ENCODE measurements at places on chromosomes 12 and 14.

DNA sequence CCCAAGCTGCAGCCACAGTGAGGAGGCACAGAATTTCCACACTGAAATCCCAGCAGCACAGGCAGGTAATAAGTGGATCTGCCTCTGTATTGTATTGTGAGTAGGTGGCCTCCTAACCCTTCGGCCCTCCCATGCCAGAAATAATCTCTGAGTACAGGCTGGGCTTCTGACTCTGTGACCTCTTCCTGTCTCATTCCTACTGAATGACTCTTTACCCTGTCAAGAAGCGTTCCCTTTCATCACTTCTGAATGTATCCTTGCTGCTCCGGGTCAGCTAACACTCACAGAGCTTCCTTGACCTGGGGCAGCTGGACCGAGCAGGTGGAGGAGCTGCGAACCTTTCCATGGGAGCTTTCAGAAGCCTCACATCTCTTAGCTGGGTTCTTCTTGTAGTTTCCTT, 119.6 kb downstream of the SLC8A3 start:
- DNase-seq: no peak

DNA sequence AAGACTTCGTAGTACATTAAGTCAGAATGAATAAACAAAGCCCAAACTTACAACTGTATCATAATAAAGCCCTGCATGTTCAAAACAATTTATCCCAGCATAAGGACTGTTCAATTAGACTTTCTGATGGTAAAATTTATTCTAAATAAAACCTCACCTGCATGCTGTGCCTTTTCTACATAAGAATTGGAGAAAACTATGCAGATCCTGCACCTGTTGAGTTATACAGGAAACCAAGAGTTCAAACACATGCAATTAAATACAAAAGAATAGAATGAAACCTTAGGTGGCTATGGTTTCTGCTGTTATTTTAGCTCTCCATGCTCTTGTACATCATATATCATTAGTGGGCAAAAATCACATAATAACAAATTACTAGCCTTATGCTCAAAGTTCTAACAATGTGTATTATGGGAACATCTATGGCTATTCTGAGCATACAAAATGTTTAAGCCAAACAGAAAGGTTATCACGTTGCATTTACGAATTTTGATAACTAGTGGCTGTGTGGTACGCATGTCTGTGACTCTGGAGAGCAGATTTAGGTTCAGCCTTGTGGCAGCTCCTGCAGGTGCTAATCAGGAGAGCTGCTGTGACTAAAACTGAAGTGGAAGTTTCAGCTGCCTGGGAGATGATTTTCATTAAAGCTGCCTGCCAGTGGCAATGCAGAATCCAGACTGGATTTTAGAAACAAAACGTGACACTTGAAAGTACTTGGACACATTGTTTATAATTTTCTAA, 36.1 kb upstream of the LRFN5 start:
- no peak for DNase-seq

DNA sequence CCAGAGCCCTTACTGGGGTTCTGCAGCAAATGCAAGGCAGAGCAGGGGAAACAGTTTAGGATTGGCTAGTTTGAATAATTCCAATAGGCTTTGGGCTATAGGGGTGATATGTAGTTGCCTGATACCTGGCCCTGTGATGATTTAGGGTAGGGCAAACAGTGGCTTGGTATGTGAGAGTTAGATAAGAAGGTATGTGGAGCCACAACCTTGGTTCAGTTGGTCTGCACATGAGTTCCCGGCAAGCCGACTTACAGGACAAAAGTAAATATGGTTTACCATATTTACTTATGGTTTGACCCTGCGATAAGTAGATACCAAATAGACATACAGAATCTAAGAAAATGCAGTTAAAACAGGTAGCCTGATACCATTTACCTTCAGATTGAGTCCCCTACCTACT, 8.3 kb upstream of the CAPRIN2 start:
- DNase-seq: no peak

- no peak for DNase-seq
Observed at GRCh38 chr12:95185854-95186253, 31.4 kb downstream of the FGD6 start.

GRCh38 chr12:88416786-88417185, 163.5 kb downstream of the KITLG start:
- DNase-seq: no peak

DNA sequence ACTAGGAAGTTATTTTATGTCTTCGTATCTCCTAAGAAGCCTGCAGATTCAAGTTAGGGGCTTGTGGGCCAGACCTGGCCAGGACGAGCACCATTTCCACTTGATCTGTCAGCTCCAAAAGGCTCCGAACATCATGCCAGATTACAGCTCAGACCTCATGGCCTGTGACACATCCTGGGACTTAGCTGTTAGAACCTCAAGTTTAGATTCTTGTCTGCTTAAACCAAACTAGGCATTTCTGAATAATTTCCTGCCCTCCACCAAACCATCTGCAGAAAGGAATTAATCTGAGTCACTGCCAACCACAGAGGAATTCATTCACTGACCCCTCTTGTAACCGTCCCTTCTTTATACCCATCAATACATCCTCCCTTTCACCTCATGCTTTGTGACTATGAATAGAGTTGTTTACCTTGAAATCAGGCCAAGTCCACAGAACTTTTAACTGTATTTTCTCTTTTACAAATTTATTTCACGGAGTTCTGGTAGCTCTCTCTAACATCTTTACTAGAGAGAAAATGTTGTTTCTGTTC, 120.3 kb downstream of the FBXL14 start:
- peak; percentile 86 for DNase-seq

GRCh38 chr14:66445936-66446335, 40.2 kb upstream of the CCDC196 start:
- DNase-seq: no peak

- peak; percentile 62 for DNase-seq
Observed at GRCh38 chr12:3236345-3237187, 159.4 kb downstream of the TSPAN9 start.

DNA sequence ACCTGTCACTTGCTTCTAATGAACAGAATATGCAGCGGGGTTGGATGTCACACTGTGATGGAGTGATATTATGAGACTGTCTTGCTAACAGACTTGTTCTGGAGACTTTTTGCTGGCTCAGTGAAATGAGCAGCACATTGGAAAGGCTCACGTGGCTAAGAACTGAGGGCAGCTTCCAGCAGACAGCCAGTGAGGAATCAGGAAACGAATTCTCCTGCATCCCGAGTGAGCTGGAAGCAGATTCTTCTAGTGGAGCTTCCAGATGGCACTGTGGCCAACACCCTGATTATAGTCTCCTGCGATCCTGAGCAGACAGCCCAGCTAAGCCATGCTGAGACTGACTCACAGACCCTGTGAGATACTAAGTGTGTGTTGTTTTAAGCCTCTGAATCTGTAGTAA, 16.1 kb upstream of the TSPAN9 start:
- DNase-seq: no peak

GRCh38 chr12:1632702-1633101, 3.7 kb downstream of the WNT5B start:
- no peak for DNase-seq

DNA sequence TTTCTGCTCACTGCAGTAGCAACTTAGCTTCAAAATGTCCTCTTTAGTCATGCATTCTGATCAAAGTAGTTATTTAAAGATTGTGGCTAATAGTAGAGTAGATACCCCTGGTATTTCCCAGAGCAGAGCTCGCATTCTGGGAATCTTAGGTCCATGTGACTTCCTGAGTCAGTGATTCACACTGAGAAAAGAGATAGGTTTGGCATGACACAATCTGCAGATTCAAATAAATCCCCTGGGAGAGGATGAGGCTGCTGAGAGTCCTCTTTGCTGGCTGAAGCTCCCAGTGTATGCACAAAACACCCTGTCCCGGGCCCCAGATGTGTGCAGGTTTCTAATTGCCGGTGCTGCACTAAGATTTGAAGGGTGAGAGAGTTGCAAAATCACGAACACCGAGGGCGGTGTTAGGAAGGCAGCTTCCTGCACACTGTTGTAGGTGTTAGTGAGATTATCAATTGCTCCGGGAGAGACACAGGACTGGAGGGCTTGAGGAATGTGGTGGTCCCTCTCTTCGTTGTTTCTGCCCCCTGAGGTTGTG, 233.2 kb downstream of the NRXN3 start:
- peak; percentile 2 for DNase-seq

GRCh38 chr12:94180558-94181296, 32.4 kb downstream of the PLXNC1 start:
- DNase-seq: peak; percentile 86

DNA sequence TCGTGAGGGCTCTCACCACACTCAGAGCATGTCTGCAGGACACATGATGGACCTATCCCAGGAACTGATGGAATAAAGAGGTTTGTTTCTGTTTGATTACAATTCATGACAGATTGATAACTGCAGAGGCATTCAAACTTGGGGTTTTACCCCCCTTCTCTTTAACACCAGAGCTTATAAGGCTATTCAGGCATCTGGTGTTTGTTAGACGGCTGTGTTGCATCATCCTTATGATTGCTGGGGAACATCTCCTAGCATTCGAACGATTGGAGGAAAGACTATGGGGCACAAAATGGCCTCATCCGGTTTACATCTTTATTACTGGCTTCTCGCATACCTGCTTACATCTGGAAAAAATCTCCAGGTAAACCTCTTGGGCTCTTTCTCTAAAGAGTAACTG, 191.8 kb downstream of the MSRB3 start:
- no peak for DNase-seq

DNA sequence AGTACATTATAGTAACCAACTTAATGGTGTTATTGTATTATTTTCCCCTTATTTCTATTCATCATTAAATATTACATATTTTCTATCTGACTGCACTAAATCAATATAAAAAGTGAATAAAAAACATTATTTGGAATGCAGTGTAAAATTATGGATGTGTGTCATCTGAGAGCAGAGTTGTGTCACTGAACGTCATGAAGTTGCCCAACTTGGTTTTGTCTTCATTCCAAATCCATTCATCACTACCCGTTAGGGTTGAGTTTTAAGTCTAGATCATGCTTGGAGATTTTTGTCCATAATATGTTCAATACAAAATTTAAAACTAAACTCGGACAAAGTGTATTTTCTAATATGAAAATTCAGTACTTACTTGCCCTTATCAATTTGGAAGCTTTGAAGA, 16.1 kb downstream of the KLRF1 start:
- no peak for DNase-seq

DNA sequence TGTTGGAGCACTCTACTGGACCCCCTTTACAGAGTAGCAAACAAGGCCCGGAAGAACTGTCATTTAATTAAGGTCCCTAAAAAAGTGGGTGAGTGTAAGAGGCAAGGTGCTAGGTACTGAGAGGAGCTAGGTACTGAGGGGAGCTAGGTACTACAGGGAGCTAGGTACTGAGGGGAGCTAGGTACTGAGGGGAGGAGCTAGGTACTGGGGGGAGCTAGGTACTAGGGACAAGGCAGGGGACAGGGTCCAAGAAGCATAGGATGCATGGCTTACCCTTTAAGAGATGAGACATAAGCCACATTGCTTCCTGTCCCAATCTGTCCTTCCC, 4.9 kb downstream of the KRT5 start:
- DNase-seq: no peak

DNA sequence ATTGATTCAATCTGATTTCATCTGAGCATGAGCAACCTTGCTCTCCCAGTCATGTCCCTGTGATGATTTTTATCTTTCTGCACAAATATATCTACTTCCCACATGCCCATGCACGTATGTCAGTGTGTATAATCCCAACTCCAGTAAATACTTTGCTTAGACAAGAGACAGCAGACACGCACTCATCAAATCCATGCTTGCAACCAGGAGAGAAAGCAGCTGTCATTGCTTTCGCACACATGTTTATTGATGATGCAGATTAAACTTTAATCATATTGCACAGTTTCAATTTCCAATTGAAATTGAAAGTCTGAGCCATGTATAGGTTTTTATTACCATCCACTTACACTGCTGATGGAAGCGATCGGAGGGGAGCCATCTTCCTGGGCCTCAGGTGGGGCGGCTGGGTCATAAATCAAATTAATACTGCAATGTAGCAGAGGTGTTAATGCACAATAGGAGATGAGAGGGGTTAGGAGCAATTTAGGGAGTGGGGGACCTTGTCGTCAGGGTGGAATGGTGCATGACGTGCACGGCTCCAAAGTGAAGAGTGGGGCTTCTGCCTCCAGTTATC, 68.6 kb upstream of the SRRM4 start:
- no peak for DNase-seq

GRCh38 chr14:68286667-68287066, 467.1 kb downstream of the RAD51B start:
- no peak for DNase-seq

- DNase-seq: peak; percentile 30
Observed at GRCh38 chr14:74275241-74275841, 27.4 kb downstream of the ABCD4 start.

DNA sequence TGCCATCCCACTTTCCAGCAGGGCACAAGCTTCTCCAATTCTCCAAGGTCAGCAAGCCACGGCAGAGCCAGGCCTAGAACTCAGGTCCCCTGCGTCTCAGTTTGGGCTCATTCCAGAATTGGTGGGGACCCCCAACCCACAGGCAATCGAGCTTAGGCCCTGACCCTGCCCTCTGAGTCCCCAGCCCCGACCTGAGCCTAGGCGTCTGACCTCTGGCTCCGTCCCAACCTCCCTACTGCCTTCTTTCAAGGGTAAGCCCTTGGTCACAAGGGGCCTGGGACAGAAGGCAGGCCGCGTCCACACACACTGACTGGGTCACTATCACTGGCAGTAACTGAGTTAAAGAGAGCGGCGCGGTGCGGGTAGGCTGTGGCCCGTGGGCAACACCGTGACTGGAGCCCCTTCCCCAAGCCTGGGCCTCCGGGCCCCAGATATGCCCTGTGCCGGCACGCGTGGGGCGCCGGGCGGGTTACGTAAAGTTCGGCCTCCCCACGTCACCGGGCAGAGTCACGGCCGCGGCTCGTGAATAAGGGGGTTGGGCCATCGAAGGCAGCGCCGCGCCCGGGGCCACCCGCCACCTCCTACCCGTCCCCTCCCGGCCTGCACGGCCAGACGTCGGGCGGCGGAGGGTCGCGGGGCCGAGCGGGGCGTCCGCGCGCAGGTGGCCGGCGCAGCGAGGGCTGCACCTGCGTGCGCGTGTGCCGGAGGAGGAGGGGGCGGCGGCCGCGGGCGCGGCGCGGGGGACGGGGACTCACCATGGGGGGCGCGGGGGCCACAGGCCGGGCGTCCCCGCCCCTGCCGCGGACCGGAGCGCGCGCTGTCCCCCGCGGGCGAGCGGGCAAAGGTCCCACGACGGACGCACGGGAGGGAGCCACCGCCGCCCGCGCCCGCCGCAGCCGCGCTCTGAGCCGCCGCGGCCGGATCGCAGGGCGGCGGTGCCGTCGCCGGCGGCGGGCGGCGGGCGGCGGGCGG, 516 bp downstream of the ANKRD9 start:
- peak; percentile 37 for DNase-seq

DNA sequence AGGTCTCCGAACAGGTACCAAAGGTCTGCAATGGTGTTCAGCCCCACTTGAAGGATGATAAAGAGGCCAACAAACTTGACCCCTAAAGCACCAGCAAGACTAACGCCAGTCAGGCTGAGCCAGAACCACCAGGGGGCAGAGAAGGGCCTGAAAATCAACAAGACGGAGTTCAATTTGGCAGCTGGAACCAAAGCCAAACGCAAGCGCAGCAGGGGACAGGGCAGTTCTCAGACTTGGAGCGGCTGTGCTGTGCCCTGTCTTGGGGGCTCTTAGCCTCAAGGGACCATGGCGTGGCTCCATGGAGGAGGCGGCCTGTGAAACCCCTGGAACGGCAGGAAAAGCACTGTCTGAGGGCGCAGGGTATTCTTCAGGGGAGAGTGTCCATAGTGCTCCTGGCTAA, 19.6 kb downstream of the POMT2 start:
- peak; percentile 71 for DNase-seq

Measured in NB4 (cell line).